ENCODE measurements at places on chromosomes 12 and 14.
A peak's percentile ranks its signal among the peaks of the same experiment; 100 is the strongest.

DNA sequence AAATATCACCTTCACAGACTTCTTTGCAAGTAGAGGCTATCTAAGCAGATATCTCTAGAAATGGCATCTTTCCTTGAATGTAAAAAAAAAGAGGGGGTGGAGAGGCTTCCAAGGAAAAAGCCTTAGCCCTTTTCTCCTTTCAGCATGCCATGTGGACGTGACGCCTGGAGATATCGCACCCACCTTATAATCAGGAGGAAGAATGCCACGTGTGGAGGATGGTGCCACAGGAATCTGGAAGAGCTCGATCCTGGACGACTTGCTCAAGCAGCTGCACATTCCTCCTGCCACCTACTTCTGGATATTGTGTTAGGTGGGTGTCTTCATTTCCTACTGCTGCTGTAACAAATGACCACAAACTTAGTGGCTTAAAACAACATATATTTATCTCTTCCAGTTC lies 203.6 kb downstream of the NUAK1 start:
- no peak for DNase-seq

DNA sequence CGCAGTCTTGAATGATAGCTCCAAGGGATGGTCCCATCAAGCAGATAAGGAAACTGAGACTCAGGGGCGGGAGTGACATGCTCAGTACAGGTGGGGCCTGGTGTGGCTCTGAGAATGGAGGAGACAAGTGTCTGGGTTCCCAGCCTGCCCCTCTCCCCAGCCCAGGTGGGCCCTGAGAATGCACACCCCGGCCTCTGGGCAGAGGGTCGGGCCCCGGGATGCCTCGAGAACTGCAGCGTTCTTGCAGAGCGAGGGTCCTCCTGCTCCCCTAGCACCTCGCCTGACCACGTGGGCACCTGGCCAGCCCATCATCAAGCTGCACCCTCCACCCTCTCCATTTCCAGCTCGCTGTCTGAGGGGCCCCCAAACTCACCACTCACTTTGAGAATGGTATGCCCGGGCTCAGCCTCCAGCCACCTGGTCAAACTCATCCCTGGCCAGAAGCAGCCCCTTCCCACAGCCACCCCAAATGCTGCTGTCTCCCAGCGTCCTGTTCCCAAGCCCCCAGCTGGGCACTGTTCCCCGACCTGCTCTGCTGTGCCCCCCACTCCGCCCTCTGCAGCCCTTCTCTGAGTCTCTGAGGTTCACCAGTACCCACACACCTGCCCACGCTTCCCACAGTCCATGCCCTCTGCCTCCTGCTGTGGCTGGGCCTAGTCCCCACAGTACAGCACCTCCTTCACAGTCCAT lies 44.3 kb downstream of the CYP46A1 start:
- DNase-seq = no peak

GRCh38 chr14:99507860-99508640 lies 26.8 kb downstream of the CCNK start:
- DNase-seq = no peak

DNA sequence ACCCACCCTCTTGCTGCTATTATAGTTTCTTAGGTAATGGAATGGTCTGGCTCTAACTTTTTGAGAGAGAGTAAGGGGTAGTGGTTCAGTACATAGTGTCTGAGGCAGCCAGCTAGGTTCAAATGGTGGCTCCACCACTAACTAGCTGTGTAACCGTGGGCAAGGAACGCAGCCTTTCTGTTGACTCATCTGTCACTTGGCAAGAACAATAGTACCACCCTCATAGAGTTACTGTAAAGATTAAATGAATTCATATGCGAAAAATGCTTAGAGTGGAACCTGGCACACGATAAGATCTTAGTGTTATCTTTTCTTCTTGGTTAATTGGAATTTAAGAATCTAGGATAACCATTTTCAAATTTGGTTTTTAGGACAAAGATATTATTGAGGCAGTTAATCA lies 14.0 kb downstream of the CCDC62 start:
- no peak for DNase-seq

GRCh38 chr14:60482743-60483142 lies 3.1 kb downstream of the C14orf39 start:
- DNase-seq = peak; percentile 5

DNA sequence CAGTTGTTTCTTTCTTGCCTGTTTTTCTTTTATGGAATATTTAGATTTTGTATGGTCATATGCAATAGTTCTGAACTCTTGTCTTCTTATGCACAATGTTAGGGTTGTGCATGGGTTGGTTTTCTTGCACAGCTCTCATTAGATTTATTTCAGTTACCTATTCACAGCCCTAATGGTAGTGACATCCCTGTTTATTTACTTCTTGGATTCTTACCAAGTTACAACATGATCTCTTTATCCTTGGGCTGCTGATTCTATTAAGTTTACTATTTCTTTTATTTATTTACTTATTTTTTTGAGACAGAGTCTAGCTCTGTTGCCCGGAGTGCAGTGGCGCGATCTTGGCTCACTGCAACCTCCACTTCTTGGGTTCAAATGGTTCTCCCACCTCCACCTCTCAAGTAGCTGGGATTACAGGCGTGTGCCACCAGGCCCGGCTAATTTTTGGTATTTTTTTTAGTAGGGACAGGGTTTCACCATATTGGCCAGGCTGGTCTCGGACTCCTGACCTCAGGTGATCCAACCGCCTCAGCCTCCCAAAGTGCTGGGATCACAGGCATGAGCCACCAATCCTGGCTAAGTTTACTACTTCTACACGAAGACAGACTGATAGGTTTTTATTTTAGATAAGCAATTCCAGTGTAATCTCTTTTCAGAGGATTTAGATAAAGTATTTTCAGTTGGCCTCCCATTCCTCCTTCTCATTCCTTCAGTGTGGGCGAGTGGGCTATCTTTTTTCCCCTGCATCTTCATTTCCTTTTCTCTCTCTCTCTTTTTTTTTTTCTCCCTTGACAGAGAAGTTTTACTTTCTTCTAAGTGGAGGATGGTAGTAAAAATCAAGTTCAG lies 395.1 kb upstream of the RGS6 start:
- DNase-seq = no peak

DNA sequence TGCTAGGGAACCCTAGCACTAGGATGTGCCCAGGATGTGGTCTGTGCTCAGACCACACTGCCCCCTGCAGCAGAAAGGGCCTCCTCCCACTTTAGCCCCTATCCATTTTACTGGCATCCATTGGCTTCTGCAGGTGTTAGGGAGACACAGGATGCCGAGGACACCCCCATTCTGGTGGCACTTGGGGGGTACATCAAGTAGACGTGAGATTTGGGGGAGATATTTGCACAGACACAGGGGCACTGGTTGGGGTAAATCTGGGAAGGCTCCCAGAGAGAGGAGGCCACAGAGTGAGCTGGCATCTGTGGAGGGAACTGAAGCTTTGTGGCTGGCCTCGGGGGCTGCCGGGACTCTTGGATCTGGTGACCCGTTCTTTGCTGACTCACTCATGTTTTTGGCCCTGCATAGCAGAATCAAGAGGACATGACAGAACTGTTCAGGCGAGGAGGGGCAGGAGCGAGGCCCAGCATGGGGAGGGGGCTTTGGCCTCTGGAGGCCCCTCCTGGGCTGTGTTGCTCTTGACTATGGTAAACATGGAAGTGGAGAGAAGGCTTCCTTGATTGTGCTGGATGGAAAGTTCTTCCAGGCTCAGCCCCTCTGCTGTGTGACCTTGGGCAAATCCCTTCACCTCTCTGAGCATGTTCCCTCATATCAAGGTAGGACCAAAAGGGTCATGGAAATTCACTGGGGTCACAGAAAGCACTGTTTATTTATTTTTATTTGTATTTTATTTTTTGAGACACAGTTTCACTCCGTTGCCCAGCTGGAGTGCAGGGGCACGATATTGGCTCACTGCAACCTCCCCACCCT lies 1.8 kb downstream of the PLBD2 start:
- no peak for DNase-seq

GRCh38 chr14:50318031-50318626 lies 6.0 kb downstream of the DMAC2L start:
- DNase-seq = no peak

GRCh38 chr14:106044949-106045596 lies 518.7 kb downstream of the TMEM121 start:
- DNase-seq = peak; percentile 47

GRCh38 chr12:47378907-47379306 lies 299.1 kb upstream of the AMIGO2 start:
- DNase-seq = no peak

DNA sequence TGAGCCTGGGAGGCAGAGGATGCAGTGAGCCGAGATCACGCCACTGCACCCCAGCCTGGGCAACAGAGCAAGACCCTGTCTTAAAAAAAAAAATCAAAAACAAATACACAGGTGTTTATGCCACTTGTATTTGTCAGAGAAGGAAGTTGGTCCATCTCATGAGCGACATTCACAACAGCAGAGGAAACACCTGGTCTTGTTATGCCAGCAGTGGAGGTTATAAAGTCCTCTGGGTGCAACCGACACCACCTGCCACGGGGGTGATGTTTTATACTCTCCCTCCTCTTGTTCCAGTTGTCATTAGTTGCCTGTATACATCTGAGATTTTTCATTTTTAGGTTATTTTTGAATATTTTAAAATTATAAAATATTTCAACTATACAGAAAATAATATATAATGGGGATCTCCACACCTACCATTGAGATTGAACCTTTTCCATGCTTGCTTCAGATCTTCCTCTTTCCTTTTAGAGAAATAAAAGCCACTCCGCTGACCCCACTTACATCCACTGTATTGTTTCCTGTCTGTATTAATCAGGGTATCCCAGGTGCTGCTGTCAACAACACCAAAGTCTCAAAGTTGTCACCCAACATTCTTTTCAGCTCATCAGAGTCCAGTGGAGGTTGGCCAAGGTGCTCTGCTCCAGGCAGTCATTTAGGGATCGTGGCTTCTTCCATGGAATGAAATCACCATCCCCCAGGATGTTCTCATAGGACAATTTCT lies 65.1 kb downstream of the RNFT2 start:
- no peak for DNase-seq
